Pancreas (tissue), 10 donors: ENCODE measurements at places on chromosomes 12 and 14.

- H3K27ac ChIP-seq, result no peak overlapping the region
- no peak for DNase-seq
- no peaks in the 10 kb centered on the region for H3K4me1 ChIP-seq
- H3K4me3 ChIP-seq, result no peak overlapping the region
These were observed 123.4 kb downstream of the CCDC91 start for GRCh38 chr12:28313631-28314030.

- H3K27ac ChIP-seq, result no peak overlapping the region
- H3K4me3 ChIP-seq, result no peak overlapping the region
- no peaks in the 10 kb centered on the region for H3K4me1 ChIP-seq
- peaks cover 4% of the 10 kb centered on the region for H3K27me3 ChIP-seq
- DNase-seq, result no peak
These were observed 9.5 kb downstream of the HHIPL1 start for GRCh38 chr14:99654235-99654985.

- no peaks in the 10 kb centered on the region for H3K36me3 ChIP-seq
- no peaks in the 10 kb centered on the region for H3K27me3 ChIP-seq
- H3K4me1 ChIP-seq, result peaks cover 4% of the 10 kb centered on the region
- peak overlapping the region; percentile 61 for H3K27ac ChIP-seq
- no peak overlapping the region for H3K4me3 ChIP-seq
- DNase-seq, result no peak
These were observed 12.3 kb upstream of the PITPNM2 start for GRCh38 chr12:123163227-123163626.

DNA sequence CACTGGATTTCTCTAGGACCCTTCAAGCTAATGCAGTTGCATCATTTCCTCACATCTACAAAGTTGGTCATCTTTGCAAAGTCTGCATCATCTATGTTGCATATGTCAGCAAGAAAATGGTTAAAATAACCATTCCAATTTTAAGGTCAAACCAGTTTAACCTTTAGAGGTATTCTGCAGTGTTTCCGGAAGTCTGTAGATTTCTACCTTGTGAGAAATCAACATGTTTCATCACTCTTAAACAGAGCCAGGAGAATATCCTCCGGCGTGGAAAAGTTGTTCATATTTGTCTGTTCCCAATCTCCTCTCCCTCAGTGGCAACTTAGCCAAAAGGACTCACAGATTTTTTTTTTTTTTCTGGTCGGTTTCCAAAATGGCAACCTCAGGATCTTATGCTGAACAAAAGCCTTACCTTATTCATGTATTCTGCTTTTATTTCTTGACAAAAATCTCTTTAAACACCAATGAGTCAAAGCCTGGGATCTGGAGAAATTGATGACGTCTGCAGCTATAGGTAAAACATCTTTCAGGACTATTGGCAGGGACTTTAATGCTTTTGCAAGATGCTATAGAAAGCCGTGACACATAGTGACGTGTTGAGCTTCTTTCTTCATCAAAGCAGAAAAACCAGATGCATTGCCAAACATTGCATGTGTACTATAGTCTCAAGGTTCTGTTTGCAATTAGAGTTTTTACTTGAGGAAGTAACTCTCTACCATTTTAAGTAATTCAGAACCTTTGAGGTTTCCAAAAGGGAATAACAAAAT is 16.0 kb upstream of the CDK17 start:
- H3K27me3 ChIP-seq, result no peaks in the 10 kb centered on the region
- DNase-seq, result no peak
- H3K4me3 ChIP-seq, result no peak overlapping the region
- H3K27ac ChIP-seq, result no peak overlapping the region
- H3K36me3 ChIP-seq, result no peaks in the 10 kb centered on the region

DNA sequence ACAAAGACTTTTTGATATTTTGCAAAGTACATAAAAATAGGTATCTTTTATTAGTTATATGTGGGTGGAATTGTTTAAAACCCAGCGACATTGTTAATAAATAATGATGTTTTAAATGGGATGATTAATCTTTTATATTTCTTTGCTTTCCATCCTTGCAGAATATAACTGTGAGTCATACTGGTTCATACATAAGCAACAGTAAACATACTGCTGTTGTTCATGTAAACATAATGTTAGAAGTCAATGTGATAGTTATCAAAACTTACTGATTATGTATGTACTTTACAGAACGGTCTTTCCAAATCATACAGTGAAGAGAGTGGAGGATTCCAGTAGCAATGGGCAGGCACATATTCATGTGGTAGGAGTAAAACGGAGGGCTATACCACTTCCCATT is 119.8 kb downstream of the ARID2 start:
- DNase-seq, result no peak
- H3K27ac ChIP-seq, result no peak overlapping the region
- H3K4me3 ChIP-seq, result no peak overlapping the region
- no peaks in the 10 kb centered on the region for H3K4me1 ChIP-seq

DNA sequence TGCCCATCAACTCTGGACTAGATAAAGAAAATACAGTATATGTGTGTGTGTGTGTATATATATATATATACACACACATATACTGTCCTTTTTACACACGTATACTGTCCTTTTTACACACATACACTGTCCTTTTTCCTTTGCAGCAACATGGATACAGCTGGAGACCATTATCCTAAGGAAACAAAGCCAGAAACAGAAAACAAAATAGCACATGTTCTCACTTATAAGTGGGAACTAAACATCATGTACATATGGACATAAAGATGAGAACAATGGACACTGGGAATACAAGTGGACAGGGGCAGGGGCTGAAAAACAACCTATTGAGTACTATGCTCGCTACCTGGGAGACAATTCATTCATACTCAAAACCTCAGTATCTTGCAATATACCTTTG is 23.7 kb downstream of the VDR start:
- H3K36me3 ChIP-seq, result no peaks in the 10 kb centered on the region
- H3K27ac ChIP-seq, result no peak overlapping the region
- no peak overlapping the region for H3K4me3 ChIP-seq
- no peaks in the 10 kb centered on the region for H3K4me1 ChIP-seq

DNA sequence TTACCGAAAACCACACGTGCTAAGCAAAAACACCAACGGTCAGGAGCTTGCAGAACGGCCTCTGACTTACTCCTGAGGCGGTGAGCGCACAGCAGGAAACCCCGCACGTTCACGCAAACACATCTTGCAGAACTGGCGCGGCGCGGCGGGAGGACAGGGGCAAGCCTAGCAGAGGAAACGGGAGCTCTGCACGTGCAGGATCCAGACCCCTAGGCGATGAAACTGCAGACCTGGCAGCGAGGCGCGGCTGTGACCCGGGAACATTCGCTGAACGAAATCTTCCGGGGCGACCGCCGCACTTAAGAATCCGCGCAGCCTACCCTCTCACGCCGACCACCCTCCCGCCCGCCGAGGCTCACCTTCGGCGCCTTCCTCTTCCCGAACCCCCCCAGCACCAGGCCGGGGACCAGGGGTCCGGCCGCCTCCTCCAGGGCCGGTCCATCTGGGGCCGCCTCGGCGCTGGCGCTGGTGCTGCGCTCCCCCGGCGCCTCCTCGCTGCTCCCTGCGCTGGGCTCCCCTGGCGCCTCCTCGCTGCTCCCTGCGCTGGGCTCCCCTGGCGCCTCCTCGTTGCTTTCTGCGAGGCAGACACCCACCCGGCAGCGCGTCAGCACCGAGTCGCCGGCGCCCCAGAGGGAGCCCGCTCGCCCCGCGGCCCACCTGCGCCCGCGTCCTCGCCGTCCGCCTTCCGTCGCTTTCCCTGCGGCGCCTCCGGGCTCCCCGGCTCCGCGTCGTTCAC is 615 bp downstream of the DDX51 start:
- H3K27me3 ChIP-seq, result no peaks in the 10 kb centered on the region
- no peak overlapping the region for H3K27ac ChIP-seq
- DNase-seq, result no peak

GRCh38 chr14:58832095-58832521 is 194.3 kb downstream of the DACT1 start:
- H3K4me1 ChIP-seq, result no peaks in the 10 kb centered on the region
- no peaks in the 10 kb centered on the region for H3K27me3 ChIP-seq
- H3K4me3 ChIP-seq, result no peak overlapping the region
- DNase-seq, result no peak

DNA sequence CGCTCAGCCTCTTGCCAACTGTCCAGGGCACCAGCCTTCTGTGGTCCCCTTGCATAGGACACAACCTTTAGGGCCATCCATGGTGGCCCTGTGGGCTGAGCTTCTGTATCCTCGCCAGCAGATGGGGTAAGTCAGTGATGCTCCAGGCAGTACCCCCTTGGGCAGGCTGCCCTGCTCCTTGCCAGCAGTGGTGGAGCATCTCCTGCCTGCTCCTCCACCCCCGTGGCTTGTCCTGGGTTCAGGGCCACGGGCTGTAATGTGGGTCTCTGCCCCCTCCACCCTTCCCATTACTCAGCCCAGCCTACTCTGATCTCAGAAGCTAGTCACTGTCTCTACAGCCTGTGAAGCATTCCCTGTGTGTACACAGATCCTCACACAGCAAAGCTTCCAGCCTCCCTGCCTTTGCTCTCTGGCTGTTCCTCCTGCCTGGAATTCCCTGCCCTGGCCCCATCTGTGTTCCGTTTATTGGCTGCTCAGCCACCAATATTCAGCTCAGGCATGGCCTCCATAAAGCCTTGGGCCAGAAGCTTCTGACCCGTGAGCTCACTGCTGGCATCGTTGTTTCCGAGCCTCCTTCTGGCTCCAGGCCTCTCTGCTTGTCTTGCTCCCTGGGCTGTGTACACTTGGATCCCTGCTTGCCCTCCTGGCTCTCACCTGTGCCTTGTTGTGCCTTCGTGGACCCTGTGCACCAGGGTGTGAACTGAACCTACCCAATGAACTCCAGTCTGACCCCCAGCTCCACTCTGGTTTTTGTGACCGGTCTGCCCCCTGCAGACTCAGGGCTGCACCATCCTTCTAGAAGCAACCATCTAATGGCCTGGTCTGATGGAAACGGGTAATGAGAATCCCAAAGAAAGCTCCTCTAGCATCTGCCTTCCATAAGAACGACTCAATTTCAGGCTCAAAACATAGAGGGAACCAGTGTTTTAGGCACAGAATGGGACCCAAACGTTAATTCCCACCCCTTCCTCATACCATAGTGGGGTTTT is 177.0 kb upstream of the PRMT8 start:
- H3K27me3 ChIP-seq, result no peaks in the 10 kb centered on the region
- no peak overlapping the region for H3K27ac ChIP-seq
- H3K4me1 ChIP-seq, result peaks cover 21% of the 10 kb centered on the region
- no peak overlapping the region for H3K4me3 ChIP-seq
- no peaks in the 10 kb centered on the region for H3K36me3 ChIP-seq
- DNase-seq, result no peak

GRCh38 chr14:95664066-95664465 is 22.2 kb upstream of the TCL1B start:
- no peaks in the 10 kb centered on the region for H3K36me3 ChIP-seq
- H3K27me3 ChIP-seq, result no peaks in the 10 kb centered on the region
- no peak overlapping the region for H3K4me3 ChIP-seq

DNA sequence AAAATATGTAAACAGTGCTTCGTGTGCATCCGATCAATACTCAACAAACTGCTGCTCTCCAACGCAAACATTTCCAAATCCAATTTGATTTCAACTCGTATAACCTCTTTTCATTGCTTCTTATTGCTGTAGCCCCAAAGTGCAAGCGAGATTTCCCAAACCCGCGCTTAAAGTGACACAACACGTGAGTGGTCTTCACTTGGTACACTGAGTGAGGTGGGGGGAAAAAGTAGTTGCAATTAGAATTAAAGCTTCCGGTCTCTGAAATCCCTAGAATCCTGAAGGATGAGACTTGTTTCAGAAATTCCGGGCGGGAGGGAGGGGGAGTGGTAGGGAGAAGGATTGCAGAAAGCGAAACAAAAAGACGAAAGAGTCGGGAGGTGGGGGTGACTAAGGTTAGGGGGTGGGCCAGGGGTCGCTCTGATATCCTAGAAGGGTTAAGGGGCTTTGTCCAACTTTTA is 387.5 kb downstream of the BCAT1 start:
- no peaks in the 10 kb centered on the region for H3K36me3 ChIP-seq
- H3K4me3 ChIP-seq, result peak overlapping the region; percentile 41
- H3K27ac ChIP-seq, result peak overlapping the region; percentile 13
- no peak for DNase-seq
- no peaks in the 10 kb centered on the region for H3K27me3 ChIP-seq

GRCh38 chr12:120075034-120075616 is 41.4 kb downstream of the RAB35 start:
- no peak for DNase-seq
- no peaks in the 10 kb centered on the region for H3K4me1 ChIP-seq
- H3K27ac ChIP-seq, result no peak overlapping the region
- H3K4me3 ChIP-seq, result no peak overlapping the region

- no peak overlapping the region for H3K27ac ChIP-seq
- H3K4me3 ChIP-seq, result no peak overlapping the region
- no peaks in the 10 kb centered on the region for H3K36me3 ChIP-seq
- DNase-seq, result no peak
- no peaks in the 10 kb centered on the region for H3K27me3 ChIP-seq
These were observed 33.2 kb downstream of the CKAP4 start for GRCh38 chr12:106214571-106214970.

DNA sequence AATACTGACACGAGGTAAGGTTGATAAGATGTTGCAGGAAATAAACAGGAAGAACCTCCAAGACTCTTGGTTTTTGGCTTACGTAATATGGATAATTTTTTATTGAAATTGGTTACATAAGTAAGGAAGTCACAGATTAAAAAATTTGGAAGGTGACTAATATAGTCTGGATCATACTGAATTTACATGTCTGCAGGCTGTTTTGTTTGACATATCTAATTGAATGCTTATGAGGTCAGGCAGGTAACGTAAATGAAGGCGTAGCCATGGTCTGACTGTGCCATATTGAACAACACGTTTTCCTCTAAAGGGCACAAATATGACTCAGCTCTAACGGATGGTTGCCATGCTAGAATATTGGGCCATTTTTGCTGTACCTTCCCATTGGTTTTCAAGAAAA is 648.1 kb upstream of the NOVA1 start:
- no peaks in the 10 kb centered on the region for H3K36me3 ChIP-seq
- H3K27me3 ChIP-seq, result no peaks in the 10 kb centered on the region

GRCh38 chr12:11805043-11805442 is 155.6 kb downstream of the ETV6 start:
- no peak overlapping the region for H3K27ac ChIP-seq
- no peaks in the 10 kb centered on the region for H3K36me3 ChIP-seq
- no peak for DNase-seq
- H3K27me3 ChIP-seq, result no peaks in the 10 kb centered on the region

GRCh38 chr12:5203720-5204119 is 160.0 kb downstream of the KCNA5 start:
- no peak overlapping the region for H3K4me3 ChIP-seq
- DNase-seq, result no peak
- no peaks in the 10 kb centered on the region for H3K4me1 ChIP-seq
- no peaks in the 10 kb centered on the region for H3K36me3 ChIP-seq
